ENCODE measurements at places on chromosomes 4 and X.

GRCh38 chr4:45484740-45485139, 639.1 kb downstream of the GABRG1 start:
- no peak overlapping the region for H3K4me3 ChIP-seq
- no peaks in the 10 kb centered on the region for H3K4me1 ChIP-seq
- H3K27me3 ChIP-seq = no peaks in the 10 kb centered on the region
- no peaks in the 10 kb centered on the region for H3K36me3 ChIP-seq

DNA sequence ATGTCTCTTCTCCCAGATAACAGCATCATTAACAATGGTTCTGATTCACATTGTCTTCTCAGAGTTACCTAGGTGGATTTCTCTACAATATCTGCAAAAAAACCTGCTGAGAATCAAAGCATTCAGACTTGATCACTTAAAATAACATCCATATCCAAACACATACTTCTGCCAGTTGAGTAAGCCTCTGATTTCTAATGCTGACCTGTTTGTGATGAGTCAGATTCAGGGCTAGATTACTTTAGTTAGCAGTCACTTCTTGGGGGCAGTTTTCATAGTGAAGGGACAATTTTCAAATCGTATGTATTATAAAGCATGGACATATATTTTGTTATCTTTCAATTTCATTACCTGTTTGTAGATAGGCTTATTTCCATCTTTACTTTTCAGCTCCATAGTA, 35.5 kb downstream of the CCNI start:
- H3K4me1 ChIP-seq = peaks cover 73% of the 10 kb centered on the region
- H3K27ac ChIP-seq = peak overlapping the region; percentile 69
- H3K4me3 ChIP-seq = no peak overlapping the region
- DNase-seq = no peak
- H3K27me3 ChIP-seq = no peaks in the 10 kb centered on the region
- peaks cover 47% of the 10 kb centered on the region for H3K36me3 ChIP-seq

DNA sequence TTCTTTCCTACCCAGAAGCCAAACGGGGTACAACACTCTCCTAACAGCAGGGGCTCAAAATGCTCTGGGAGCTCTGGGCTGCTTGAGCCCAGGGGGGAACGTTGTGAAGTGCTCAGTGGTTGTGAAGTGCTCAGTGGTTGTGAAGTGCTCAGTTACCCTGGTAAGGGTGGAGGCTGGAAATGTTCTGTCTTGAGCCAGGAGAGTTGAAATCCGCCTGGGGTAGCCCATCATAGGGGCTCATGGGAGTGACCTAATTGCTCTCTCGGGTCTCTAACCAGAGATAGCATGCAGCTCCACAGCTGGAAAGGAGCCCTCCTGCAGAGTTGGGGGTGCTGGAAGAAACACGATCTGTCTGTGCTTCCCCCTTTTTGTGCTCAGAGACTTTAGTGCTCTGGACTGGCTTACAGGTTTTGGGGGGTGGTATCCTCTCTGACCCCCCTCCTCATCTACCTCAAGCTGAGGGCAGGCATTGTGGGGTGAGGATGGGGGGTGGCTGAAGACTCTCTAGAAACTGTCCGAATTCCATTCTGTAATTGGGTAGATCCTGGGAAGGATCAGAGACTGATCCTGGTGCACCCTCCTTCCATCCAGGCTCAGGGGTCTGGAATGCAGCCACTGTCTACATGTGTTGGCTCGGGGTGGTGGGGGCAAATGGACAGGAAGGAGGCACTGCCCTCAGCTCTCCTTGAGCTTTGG, 2.7 kb downstream of the EFNB1 start:
- no peaks in the 10 kb centered on the region for H3K27me3 ChIP-seq
- peaks cover 22% of the 10 kb centered on the region for H3K4me1 ChIP-seq
- H3K4me3 ChIP-seq = peak overlapping the region; percentile 87
- DNase-seq = peak; percentile 59

- H3K27me3 ChIP-seq = no peaks in the 10 kb centered on the region
- no peak for DNase-seq
Observed at GRCh38 chr4:18394656-18395055, 373.1 kb upstream of the LCORL start.

DNA sequence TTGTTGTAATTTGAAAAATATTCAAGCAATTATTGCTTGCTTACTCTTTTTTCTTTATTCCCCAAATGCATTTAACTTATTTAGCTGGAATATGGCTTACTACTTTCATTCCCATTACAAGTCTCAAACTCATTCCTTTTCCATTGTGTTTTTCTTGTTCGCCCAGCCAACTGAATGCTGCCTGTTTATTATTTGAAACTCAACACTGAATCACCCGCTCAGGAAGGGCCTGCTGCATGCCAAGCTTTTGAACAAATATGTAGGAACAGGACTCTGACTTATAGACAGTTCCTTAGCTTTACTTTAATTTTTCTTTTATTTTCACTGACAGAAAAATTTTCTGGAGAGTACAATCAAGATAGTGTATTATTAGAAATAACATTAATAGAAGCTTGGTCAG, 12.9 kb downstream of the PCDH18 start:
- peak overlapping the region; percentile 81 for H3K27ac ChIP-seq
- peaks cover 61% of the 10 kb centered on the region for H3K4me1 ChIP-seq
- peak overlapping the region; percentile 0 for H3K4me3 ChIP-seq
- no peak for DNase-seq
- peaks cover 33% of the 10 kb centered on the region for H3K36me3 ChIP-seq
- no peaks in the 10 kb centered on the region for H3K27me3 ChIP-seq

DNA sequence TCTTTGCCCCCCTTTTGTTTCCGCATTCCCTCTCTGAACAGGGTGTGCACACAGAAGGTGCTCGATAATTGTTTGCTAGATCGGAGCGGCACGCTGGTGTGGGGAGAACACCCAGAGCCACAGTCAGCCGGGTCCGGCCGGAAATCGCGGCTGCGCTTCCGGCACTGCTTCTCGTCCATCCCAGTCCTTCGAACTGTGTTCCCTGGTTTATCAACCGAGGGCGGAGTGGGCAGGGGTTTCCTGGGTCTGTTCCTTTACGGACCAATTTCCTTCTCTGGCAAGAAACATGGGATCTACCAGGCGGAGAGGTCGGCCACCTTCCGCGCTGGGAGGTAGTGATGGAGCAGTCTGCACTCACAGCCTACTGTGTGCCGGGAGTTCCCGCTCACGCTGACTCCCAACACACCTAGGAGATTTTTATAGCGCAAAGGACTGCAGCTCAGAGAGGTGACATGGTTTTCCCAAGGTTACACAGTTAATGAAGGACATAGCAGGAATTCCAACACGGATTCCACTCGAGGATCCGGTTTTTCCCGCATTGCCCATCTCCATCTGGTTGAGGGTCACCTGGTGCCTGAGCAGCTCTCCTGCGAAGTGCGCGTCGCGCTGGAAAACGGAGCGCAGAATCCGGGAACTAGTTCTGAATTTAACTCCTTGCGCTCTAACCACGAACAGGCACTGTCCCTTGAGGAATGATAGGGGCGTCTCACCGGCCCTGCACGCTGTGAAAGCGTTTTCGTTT, 6.8 kb downstream of the MSX1 start:
- peaks cover 11% of the 10 kb centered on the region for H3K36me3 ChIP-seq
- no peak overlapping the region for H3K27ac ChIP-seq
- peaks cover 59% of the 10 kb centered on the region for H3K27me3 ChIP-seq
- H3K4me1 ChIP-seq = peaks cover 33% of the 10 kb centered on the region
- DNase-seq = no peak
- H3K4me3 ChIP-seq = peak overlapping the region; percentile 85

- peaks cover 2% of the 10 kb centered on the region for H3K36me3 ChIP-seq
- no peak overlapping the region for H3K4me3 ChIP-seq
- no peak for DNase-seq
- peaks cover 75% of the 10 kb centered on the region for H3K4me1 ChIP-seq
Observed at GRCh38 chr4:41200486-41201017, 13.8 kb downstream of the APBB2 start.

DNA sequence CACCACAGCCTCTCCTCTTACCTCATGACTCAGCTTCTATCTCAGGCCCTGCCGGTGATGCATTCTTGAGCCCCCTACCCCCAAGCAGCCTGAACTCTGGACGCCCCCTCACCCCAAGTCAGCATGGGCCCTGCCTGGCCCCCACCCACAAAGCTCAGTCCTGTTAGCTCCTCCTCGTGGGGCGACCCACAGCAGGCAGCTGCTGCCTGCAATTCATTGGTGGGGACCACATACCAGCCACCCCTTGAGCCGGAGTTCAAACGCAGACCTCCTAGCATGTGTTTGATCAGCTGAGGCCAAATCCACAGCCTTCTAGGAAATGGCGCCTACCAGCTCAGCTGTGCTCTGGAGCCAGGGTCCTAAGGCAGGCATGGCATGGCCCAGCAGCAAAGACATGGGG, 111.8 kb downstream of the EFNB1 start:
- peak; percentile 75 for DNase-seq
- no peak overlapping the region for H3K4me3 ChIP-seq
- H3K4me1 ChIP-seq = peaks cover 18% of the 10 kb centered on the region
- no peaks in the 10 kb centered on the region for H3K36me3 ChIP-seq
- no peaks in the 10 kb centered on the region for H3K27me3 ChIP-seq

All from osteocyte (in vitro differentiated cells).